Stimulated activated naive CD4-positive, alpha-beta T cell treated with Interleukin-2 at 50 U/mL for 16 hours (primary cell): ENCODE measurements at places on chromosomes 3 and 15.
A peak's percentile ranks its signal among the peaks of the same experiment; 100 is the strongest.

- DNase-seq = no peak
Measured at GRCh38 chr15:81176291-81176893, 20.3 kb upstream of the IL16 start.

- no peak for DNase-seq
Measured at GRCh38 chr3:43316783-43317460, 30.6 kb downstream of the SNRK start.

DNA sequence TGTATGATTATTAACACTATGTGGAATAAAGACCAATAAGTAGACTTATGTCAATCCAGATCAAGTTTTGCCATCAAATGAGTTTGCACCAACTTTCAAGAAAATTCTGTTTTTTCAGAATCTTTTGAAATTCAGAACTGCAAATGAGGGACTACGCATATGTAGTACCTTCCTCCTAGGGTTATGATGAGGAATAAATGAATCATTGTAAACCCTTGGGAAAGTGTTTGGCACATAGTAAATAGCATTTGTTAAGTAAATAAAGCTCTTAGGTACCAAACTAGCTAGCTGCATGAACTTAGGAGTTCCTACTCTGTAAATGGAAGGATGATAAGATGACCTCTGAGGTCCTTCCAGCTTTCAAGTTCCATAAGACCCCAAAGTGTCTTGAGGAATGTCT, 242.6 kb upstream of the SETMAR start:
- no peak for DNase-seq

GRCh38 chr15:59276225-59277178, 69.9 kb downstream of the LDHAL6B start:
- DNase-seq = no peak

DNA sequence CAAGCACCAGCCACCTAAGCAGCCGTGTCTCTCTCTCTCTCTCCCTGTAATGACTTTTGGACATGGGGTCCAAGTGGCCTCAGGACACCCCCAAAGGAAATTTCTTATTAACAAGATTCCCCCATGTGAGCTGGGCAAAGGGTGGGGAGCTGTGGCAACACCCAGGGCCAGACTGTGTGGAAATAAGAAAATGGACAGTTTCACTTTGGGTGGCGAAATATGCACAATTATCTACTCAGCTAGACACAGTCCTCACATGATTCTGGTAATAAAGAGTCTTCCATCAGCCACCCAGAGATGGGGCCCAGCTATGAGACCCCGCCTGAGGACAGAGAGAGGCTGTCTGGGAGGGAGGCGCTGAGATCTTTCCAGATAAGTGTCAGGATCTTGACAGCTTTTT, 96.8 kb upstream of the TPM1 start:
- no peak for DNase-seq

DNA sequence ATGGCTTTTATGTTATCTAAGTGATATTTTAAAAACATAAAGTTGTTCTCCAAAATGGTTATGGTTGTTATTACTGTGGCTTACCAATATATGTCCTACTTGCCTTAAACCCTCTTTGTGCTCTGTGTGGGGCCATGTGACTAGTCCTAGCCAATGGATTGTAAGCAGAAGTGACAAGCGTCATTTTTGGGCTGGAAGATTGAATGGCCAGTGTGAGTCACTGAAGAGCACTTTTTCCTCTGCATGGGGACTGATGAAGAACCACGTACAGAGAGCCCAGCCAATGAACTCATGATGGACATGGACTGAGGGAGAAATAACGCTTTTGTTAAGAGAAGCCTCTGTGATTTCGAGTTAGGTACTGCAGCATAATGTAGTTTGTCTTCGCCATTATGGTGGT, 332.7 kb downstream of the EDEM1 start:
- DNase-seq = no peak

DNA sequence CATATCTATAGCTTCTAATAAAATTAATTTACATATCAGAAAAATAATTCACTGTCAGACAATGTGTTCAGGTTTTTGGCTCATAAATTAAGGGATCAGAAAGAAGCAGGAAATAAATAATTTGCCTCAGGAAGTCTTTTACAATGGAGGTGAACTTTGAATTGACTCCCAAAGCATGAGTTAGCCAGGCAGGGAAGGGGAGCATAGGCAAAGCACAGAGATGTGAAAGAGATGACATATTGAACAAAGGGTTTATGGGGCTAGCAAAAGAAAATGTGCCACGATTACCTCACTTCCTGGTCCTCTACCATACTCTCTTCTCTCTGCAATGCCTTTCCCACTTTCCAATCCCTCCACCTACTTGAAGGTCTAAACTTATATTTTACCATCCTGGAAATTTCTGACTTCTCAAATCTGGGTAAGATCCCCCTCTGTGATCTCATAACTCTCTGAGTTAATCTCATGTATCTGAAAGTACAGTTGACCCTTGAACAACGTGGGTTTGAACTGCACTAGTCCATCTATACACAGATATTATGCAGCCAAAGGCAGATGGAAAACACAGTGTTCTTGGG, 4.1 kb upstream of the HEXA start:
- DNase-seq = no peak

GRCh38 chr15:98286831-98287230, 326.3 kb downstream of the ARRDC4 start:
- DNase-seq = no peak

DNA sequence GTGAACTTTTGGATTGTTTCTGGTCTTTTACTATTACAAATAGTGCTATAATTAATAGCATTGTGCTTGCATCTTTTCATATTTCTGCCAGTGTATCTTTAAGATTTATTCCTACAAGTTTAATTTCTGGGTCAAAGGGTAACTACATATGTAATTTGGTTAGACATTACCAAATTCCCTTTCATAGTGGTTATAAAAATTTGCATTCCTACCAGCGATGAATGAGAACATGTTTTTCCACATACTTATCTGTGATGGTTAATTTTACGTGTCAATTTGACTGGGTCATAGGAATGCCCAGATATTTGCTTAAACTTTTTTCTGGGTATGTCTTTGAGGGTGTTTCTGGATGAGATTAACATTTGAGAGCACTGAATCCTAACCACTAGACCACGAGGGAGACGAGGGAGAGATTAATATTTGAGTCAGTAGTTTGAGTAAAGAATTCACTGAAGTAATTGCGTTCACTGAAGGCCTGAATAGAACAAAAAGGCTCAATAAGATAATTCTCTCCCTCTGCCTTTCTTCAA, 132.3 kb upstream of the NEO1 start:
- no peak for DNase-seq

GRCh38 chr15:47900751-47901150, 183.4 kb downstream of the SEMA6D start:
- DNase-seq = no peak

GRCh38 chr15:53759411-53759931, at the start of gene WDR72:
Gene WDR72, minus strand, starts transcription at chr15:53759663. Its CDS starts 26,514 bp downstream, at chr15:53733149.
- no peak for DNase-seq

DNA sequence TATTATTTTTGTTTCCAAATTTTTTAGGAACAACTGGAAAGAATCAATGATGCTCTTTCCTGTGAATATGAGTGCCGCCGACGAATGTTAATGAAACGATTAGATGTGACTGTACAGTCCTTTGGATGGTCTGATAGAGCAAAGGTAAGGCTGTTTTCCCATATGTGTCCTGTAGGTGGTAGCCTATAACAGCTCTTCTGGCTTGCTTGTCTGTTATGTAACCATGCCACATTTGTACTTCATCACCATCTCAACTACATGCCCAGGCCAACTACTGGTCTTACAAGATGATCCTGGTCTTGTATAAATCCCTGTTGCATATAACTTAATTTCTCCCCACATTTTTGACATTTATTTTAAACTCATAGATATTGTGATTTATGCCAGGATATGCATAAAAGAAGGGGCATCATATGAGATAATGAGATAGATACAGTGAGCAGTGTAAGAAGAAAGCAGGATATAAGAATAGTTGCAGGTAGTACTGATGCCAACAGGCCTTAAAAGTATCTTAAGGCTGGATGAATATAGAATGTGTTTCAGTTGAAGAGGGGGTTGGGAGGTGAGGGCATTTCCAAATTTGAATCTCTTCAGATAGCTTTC, 20.3 kb downstream of the FAM98B start:
- peak; percentile 4 for DNase-seq

DNA sequence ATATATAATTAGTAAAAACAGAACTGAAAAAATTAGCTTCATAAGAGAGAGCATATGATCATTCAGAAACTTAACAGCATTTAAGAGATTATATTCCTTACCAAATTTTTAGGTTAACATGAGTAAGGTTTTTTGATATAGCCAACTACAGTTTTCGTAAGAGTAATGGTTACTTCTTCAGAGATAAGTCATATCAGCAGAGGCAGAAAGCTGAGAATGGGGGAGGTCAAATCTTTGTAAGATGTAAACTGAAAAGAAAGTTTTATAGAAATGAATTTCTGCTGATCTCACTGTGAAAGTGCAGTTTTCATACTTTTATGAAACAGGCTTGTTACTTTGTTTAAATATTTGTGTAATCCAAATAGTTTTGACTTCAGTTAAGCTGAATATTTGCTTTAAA, 193.3 kb downstream of the ZBTB20 start:
- no peak for DNase-seq

GRCh38 chr3:115943579-115943978, 320.3 kb downstream of the GAP43 start:
- DNase-seq = no peak

DNA sequence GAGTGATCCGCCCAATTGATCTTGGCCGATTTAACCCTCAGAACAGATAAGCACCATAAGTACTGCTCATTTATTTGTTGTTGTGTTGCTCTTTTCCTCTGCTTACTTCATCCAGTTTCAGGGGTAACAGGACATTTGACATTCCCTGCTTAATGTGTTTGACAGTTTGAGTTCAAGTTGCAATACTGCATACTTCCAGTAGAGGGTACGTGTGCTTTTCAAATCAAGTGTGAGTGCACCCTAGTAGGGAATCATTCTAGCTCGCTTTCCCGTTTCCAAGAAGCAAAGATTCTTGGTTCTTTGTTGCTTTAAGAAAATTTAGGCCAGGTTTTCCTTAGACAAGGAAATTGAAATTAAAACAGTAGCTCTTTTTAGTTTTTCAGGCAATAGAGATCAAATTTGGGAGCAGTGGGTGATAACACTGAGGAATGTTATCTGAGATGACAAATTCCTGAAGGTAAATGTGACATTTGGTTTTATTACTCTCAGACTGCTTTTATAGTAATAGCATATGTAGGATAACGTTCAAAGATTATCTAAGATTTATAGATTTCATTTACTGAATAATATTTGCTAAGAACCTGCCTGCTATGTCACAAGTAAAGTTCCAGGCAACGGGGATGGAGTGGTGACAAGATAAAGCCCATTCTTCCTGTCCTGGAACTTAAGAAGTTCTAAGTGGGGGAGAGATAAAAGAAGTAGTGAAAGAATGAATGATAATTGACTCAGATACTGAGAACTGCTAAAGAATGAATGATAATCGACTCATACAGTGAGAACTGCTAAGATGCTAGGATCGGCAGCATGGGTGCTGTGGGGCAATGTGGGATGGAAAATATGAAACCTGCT, 73.3 kb downstream of the SYNPR start:
- DNase-seq = no peak

GRCh38 chr3:169813278-169813677, 574 bp upstream of the LRRC34 start:
- DNase-seq = no peak

DNA sequence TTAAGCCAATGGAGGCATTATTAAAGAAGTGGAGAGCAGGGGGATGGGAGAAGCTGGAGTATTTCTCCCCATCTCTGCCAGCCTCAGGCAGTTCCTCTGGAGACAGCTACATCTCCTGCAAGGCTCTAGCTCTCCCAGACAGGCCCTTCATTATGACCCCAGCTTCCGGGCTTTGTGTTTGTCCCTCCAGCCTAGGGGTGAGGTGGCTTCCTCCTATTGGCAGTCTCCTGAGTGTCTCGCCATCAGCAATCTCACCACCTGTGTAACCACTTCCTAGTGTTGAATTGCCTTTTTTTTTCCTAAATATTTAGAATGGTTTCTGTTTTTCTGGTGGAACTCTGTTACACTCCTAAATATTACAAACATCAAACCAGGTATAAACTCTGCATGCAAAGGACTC, 122.3 kb downstream of the FAM174B start:
- DNase-seq = no peak

GRCh38 chr3:150335631-150336030, 72.5 kb upstream of the TSC22D2 start:
- DNase-seq = no peak

DNA sequence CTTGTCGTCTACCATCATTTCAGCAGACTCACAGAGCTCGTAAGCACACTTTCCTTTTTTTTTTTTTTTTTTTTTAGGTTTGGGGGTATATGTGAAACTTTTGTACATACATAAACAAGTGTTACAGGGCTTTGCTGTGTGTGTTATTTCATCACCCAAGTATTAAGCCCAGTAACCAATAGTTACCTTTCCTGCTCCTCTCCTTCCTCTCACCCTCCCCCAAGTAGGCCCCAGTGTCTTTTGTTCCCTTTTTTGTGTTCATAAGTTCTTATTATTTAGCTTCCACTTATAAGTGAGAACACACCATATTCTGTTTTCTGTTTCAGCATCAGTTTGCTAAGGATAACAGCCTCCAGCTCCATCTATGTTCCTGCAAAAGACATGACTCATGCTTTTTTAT, 746.8 kb downstream of the GRM7 start:
- DNase-seq = no peak

- no peak for DNase-seq
Measured at GRCh38 chr3:187193181-187193580, 4.1 kb upstream of the RTP1 start.

GRCh38 chr15:66875588-66876420, 173.8 kb downstream of the SMAD6 start:
- DNase-seq = no peak

- DNase-seq = no peak
Measured at GRCh38 chr15:73982222-73982962, 9.7 kb downstream of the STOML1 start.

DNA sequence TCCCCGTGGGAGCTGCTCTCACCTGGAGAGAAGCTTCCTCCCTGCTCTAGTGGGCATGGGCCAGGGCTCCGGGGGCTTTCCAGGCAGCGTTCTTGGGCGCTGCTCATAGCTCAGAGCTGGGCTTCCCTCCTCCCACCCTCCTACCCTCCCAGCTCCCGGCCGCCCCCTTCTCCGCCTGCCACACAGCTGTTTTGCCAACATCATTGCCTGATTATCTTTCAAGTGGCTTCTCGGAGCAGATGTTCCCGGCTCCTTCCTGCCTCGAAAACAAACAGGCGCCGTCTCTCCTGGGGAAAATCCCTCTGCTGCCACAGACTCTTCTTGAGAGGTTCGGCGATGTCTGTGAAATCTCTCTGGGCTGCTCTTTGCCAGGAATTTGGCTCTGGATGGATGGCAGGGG, 195.6 kb downstream of the RPLP1 start:
- no peak for DNase-seq

DNA sequence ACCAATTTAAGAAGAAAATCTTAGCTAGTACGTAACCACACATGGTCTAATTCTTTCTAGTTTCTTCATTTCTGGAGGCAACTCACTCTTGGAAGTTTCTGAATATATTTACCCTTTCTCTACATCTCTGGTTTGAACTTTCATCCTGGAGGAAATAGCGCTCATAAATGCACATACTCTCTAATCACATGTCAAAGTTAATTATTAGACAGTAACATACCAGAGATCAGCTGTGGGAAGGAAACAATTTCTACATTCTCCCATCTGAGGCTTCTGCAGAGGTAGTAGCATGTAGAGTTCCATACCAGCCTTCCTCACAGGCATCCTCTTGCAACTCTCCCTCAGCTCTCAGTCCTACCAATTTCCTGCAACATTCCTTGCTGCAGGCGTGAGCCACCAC, 132.5 kb downstream of the RBPMS2 start:
- DNase-seq = no peak

- no peak for DNase-seq
Measured at GRCh38 chr3:61882253-61882652, 320.9 kb downstream of the PTPRG start.
